ENCODE measurements at places on chromosomes 2 and 18. TPM values are rescaled to one million over a fixed set of nuclear protein-coding genes. Genes with fewer than 3 reads are reported as not detected.

The TBR1 gene
- total RNA-seq, result not detected

- peak; percentile 19 for DNase-seq
Measured at GRCh38 chr18:21004726-21005125, 106.9 kb downstream of the ROCK1 start.

GRCh38 chr2:25310709-25310964 lies 31.1 kb downstream of the DNMT3A start:
- no peak for DNase-seq

DNA sequence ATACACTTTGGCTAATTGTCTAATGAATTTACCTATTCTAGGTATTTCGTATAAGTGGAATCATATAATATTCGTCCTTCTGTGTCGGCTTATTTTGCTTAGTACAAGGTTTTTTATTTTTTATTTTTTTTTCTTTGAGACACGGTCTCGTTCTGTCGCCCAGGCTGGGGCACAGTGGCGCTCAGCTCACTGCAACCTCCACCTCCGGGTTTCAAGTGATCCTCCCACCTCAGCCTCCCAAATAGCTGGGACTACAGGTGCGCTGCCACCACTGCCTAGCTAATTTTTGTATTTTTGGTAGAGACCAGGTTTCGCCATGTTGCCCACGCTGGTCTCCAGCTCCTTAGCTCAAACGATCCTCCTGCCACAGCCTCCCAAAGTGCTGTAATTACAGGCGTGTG lies 38.2 kb downstream of the PCBP1 start:
- no peak for DNase-seq

DNA sequence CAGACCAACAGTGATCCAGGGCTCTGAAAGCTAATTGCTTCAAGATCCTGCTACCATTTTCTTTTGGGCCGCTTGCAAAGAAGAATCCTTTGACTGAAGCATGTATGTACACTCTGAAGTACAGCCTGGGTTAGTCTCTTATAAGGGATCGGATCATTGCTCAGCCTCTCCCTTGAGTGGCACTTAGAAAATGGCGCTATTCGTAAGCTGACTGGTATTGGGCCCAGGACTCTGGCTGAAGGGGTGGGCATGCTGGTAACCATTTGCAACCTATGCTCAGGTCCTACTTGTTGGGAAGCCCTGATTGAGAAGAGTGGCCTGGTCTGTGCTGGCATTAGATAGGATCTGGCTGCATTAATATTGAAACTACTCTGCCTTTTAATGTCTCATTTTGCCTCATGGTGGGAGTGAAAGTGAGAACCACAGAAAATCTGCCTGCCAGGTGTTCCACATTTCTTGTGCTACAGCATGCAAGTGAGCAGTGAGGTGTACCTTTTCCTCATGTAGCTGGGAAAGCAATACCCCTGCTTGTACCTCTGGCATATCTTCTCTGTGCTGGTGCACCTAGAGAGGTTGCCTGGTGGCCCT lies 661 bp upstream of the MGAT5 start:
- DNase-seq, result no peak

GRCh38 chr2:26326514-26326913 lies 19.4 kb upstream of the SELENOI start:
- DNase-seq, result no peak

DNA sequence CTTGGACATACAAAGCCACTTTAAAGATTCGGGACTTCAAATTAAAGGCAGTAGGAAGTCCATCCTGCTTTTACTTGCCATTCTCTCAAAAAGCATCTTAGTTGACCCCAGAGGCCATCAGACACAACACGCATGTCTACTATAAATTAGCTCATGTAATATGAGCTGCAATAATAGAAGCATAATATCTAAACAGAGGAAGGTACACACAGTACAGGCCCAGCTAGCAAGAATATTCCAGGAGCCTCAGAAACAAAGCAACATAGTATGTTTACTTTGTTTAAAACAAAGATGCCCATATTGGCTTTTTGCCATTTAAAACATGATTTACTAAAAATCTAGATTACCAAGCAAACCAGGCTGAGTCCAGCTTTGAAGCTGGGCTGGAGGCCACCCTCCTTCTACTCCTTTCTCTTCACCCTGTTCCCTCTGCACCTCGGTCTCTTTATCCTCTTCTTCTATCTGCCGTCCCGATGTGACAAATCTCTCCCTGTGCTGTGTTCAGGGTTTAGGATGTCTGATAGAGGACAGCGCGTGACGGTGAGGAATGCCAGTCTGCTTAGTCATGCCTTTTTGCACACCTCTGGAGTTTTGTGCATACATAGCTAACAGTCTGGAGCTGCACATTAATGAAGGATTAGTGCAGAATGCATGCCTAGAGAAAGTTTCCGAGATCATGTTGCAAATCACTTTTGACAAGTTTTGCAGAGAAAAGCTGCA lies 28.2 kb downstream of the DTNA start:
- no peak for DNase-seq

- no peak for DNase-seq
Measured at GRCh38 chr2:23867449-23867848, 59.5 kb downstream of the ATAD2B start.
